ENCODE measurements at places on chromosomes 7 and 10.

DNA sequence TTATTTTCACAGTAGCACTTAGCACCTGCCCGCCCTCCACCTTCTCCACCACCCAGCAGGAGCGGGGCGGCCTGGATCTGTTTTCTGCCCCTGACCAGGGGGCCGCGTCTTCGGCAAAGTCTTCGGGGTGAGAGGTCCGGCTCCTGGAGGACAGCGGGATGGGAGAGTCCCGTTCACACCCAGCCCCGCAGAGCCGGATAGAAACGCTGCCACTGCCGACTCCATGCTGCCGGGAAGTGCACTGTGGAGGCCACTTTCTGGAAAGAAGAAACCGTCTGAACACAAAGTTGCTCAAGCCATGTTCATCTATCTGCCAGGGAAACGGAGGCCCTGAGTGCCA is 14.5 kb upstream of the ZNF273 start:
- DNase-seq = no peak

- DNase-seq = no peak
These were observed 50.1 kb upstream of the TMEM72 start for GRCh38 chr10:44860811-44861736.

DNA sequence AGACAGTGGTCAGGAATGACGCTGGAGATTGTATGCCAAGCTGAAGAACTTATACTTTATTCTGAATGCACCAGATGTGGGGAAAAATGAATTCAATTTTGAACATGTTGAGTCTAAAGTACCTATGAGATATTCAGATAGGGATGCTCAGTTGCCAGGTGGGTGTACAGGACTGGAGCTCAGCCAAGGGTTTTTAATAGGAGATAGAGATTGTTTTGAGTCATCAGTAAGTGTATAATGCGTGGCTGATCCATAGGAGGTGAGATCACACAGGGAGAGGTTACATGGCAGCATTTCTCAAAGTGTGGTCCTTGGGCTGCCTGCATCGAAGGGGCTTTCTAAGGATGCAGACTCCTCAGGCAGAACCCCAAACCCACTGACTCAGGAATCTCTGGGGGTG is 6.8 kb upstream of the HIPK2 start:
- no peak for DNase-seq

GRCh38 chr7:90747516-90747915 is 151.4 kb downstream of the CDK14 start:
- no peak for DNase-seq

- no peak for DNase-seq
These were observed 693.1 kb downstream of the PARD3 start for GRCh38 chr10:34121781-34122622.

GRCh38 chr7:24757353-24758275 is at the start of gene GSDME:
Gene GSDME (minus strand): TSS chr7:24757464. CDS start chr7:24749774, 7,690 bp downstream.
- peak; percentile 47 for DNase-seq

Measured in globus pallidus (tissue), 1 donor.